IPS DF 19.7 (cell line): ENCODE measurements at places on chromosomes 11 and 22.
A peak's percentile ranks its signal among the peaks of the same experiment; 100 is the strongest.

GRCh38 chr11:75140269-75141138 lies 10.4 kb upstream of the SLCO2B1 start:
- DNase-seq, result peak; percentile 40

DNA sequence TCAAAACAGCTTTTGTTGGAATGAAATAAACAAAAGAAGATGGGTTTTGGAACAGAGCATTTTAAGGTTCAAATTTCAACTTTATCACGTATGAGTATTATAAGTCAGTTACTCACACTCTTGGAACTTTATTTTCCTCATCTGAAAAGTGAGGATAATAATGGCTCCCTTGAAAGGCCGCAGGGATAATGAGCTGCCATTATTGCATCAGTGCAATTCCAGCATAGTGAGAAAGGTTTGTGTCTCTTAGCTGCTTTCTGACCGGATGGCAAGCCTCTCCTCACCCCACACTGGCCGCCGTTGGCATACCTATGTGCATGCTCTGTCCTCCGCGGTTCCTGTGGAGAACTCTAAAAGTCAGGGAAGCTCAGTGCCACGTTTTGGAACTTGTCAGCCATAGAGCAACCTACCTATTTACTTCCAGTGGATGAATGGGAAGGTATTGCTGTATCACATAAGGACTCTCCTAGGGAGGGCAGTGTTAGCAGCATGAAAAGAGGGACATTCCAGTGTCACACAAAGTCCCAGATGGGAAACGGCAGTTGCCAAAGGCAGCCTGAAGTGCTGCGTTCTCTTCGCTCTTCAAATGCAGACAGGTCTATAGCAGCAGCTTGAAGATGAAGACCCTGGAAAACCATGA lies 368.9 kb downstream of the NTM start:
- DNase-seq, result no peak

DNA sequence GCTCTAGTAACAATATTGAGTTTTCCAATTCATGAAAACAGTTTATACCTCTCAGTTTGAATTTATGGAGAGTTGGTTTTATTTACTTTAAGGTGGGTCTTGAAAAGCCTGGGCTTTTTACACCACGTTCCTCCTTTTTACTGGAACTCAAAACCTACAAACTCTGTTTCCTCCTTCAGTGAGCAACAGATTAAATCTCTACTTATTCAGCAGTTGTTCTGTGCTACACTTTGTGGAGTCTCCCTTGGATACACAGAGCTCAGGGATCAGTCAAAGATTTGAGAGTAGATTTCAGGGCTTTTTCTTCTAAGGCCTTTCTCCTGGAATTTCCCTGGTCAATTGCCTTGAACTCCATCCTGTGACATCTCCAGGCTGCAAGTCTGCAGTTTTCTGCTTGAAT lies 3.5 kb downstream of the NXPE1 start:
- no peak for DNase-seq

GRCh38 chr11:94032725-94033124 lies 11.6 kb downstream of the HEPHL1 start:
- no peak for DNase-seq

DNA sequence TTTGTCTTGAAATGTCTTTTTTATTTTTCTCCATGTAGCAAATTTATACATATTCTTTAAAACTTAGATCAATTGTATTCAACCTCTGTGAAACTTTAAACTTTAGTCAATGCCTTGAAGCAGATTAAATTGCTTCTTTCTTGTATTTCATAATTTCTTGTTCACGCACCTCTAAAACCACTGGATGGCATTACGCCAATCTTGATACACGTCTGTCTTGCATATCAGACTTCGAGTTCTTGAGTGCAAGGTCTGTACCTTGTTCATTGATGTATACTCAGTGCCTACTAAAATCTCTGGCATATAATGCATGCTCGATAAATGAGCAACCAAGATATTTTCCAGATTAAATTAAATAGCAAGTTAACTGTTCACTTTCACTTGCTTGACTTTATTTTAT lies 236.8 kb downstream of the CASP12 start:
- no peak for DNase-seq

DNA sequence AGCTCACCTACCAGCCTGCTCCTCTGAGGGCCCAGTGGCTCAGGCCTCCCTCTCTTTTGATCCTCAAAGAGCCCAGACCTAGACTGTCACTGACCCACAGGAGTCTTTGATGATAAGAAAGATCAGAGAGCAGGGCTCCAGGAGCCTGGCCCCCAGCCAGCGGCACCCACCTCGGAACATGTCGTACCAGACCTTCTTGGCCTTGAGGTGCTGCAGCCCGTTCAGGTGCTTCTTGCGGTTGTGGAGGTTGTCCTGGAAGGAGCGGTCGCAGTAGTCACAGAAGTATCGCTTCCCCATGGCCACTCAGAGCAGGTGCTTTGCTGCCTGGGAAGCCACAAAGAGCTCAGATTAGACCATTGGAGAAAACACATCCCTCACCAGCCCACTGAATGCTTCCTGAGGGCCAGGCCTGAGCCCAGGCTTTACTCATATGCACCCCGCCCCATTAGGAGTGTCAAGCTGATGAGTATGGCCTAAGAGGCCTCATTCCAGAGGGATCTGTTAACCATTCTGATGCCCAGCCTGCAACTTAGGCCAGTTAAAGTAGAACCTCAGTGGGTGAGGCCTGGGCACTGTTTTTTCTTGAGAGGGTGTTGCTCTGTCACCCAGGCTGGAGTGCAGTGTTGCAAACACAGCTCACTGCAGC lies 18.4 kb downstream of the ZMAT5 start:
- DNase-seq, result no peak

- DNase-seq, result no peak
These were observed 306.6 kb upstream of the TENM4 start for GRCh38 chr11:79747406-79747805.

- no peak for DNase-seq
These were observed 3.1 kb downstream of the ARHGAP1 start for GRCh38 chr11:46697303-46697702.

GRCh38 chr11:63298258-63298657 lies 54.9 kb upstream of the SLC22A25 start:
- DNase-seq, result no peak

GRCh38 chr11:67644042-67644441 lies 4.5 kb upstream of the TBX10 start:
- no peak for DNase-seq

GRCh38 chr22:22894740-22895731 lies 7.4 kb downstream of the IGLL5 start:
- no peak for DNase-seq

- no peak for DNase-seq
These were observed 154.3 kb downstream of the FBXO7 start for GRCh38 chr22:32628628-32629572.

- DNase-seq, result no peak
These were observed 745 bp upstream of the FAM118A start for GRCh38 chr22:45308957-45309421.

GRCh38 chr11:56932572-56933220 lies 56.0 kb upstream of the OR5AK2 start:
- DNase-seq, result no peak

DNA sequence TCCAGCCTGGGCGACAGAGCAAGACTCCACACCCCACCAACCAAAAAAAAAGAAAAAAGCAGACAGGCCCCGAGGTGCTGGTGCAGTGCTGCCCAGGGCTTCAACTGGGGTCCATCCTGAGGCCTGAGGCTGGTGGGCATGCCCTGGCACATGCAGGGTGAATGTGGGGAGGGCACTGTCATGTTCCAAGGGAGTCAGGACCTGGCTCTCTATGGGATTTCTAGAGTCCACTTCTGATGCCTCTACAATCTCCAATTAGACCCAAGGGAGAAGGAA lies 10.1 kb downstream of the CENPM start:
- no peak for DNase-seq

DNA sequence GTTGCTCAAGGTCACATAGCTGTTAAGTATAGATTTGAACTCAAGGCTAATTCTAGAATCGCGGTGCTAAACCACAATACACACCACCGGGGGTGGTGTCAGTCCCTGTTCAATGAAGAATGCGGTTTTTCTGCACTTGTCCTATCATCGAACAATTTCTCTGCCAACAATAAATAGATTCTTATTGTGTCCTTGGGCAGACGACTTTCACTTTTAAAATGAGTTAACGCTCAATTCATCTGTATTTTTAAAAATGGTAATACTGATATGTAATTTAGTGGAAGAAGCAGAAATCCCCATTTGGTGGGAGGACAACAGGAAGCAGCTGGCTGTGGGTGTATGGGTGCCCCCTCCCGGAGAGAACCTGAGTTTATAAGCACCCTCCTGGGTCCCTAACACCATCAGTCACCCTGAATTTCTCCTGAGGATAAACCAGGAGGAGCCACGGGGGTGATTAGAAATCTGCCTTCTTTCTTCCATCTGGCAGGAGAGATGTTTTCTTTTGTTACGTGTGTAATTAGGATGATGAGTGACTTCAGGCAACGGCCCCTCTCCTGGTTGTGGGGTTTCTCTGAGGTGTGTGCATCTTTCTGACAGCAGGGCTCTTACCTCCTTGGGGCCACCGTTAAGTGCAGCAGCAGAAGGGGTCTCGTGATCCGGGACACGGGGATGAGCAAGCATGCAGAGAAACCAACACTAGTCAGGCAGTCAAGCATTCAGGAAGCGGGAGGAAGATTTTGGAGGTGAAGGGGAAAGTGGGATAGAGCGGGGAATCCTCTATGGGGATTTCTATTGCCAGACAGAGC lies 87.7 kb downstream of the GRAMD1B start:
- no peak for DNase-seq

DNA sequence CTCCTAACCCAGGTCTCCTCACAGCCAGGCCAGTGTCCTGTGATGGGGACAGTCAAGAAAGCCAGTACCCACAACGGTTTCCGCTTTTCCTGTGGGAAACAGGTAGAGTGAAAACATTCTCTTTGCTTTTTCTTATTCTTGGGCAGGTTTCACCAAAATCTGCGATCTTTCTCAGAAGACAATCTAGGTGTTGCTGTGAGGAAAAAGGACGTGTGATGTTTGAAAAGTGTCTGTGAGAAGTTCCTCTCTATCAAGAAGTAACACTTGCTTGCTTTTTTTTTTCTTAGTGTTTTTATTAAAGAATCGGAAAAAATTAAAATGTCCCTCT lies 9.2 kb upstream of the IL2RB start:
- DNase-seq, result no peak

- DNase-seq, result no peak
These were observed 30.4 kb downstream of the PAAF1 start for GRCh38 chr11:73907191-73907590.

- no peak for DNase-seq
These were observed 97.6 kb downstream of the PDE3B start for GRCh38 chr11:14741195-14741594.

GRCh38 chr11:86793307-86793706 lies 7.0 kb upstream of the PRSS23 start:
- DNase-seq, result no peak

DNA sequence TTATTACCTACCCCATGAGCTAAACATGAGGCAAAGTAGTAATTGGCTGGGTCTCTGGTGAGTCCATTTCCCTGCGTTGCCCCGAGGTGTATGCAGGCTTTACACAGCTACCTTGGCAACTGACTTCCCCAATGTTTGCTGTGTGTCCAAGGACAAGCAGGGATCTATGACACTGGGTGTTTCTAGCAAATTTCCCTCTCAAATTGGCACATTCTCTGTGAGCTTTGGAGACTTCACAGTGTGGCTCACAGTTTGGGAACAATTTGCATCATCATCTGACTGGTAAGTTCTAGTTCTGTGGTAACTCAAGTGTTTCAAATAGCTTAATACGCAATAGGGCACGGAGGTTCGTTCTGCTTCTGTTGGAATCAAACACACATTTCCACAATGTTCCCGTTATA lies 12.5 kb downstream of the NNMT start:
- no peak for DNase-seq

DNA sequence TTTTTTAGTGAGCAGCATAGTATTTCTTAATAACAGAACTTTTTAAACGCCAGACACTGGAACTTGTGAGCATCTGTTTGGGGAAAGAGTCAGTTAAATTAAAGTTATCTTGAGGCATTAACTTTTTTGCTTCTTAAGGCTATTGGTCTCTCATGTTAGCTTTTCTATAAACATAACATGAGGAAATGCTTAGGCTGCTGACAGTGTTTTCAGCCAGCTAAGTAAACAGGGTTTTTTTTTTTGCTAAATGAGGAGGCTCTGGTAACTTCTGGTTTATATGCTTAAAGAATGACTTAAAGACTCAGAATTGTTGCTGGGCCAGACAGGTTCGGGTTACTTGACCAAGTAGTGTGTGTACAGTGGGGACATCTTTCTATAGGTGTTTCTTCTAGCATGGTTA lies 95.8 kb upstream of the ALKBH3 start:
- DNase-seq, result no peak

DNA sequence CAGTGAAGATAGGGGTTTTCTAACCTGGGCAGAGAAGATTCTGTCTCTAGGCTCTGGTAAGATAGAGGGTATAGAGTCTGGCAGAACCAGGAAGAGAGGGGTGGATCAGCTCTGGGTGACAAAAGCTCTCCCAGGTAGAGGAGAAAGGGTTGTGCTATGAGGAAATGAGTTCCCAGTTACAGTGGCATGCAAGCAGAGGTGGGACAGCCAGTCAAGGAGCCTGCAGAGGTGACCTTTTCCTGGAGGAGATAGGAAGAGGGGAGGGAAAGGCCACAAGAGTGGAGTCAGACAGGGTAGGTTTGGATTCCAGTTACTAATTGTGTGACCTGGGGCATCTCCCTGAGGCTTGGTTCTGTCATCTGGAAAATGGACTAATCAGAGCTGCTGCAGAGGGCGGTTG lies 3.4 kb upstream of the CAPN5 start:
- DNase-seq, result no peak
